ENCODE measurements at places on chromosomes 7 and 10.

GRCh38 chr10:57707300-57707658, 560.4 kb downstream of the IPMK start:
- DNase-seq, result no peak

DNA sequence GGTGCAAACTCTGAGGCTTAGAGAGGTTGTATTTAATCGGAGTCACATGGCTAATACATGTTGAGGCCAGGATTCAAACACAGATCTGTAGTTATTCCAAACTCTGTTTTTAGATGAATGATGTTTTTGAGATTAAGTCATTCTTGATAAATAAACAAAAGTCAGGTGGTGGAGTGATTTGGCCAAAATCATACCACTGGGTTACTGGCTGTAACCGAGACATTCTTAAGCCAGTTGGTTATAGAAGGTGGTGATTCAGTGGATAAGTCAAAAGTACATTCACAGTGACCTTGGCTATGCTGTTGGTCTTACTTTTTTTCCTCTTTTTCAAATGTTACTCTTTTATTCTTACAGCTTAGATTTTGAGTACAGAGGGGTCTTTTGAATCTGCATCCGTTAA, 361.4 kb downstream of the KIF20B start:
- no peak for DNase-seq

GRCh38 chr7:111292026-111292470, 201.1 kb downstream of the LRRN3 start:
- DNase-seq, result no peak

DNA sequence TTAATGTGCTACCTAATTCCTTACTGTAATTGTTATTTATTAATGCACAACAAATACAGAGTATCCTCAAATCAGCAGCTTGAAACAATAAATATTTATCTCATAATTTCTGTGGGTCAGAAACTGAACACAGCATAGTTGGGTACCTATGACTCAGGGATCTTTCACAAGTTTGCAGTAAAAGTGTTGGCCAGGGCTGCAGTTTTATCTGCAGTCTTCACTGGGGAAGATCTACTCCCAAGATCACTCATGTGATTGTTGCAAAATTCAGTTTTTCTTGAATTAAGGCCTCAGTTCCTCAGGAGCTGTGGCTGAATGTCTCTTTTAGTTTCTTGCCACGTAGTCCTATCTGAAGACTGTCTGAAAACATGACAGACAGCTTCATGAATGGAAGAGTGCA, 237.8 kb downstream of the ZWINT start:
- DNase-seq, result no peak

All from brain microvascular endothelial cell (primary cell).